AML-193 (cell line): ENCODE measurements at places on chromosomes 16 and 17.

DNA sequence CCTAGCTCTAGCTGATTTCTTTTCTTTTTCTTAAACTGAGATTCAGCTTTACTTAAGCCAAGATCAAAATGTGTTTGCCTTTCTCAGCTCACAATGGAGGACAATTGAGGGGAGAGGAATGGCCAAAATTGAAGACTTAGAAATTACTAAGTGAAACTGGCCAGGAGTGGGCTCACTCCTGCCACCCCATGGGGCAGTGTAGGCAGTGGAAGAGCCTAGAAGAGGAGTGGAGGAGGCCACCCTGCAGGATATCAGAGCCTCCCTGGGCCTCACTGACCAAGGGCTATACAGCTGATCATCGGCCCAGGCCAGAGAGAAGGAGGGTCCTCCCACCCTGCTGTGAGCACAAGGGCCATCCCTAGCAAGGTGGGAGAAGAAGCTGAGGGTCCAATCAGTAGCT lies 119.8 kb downstream of the CCT6B start:
- no peak for DNase-seq

DNA sequence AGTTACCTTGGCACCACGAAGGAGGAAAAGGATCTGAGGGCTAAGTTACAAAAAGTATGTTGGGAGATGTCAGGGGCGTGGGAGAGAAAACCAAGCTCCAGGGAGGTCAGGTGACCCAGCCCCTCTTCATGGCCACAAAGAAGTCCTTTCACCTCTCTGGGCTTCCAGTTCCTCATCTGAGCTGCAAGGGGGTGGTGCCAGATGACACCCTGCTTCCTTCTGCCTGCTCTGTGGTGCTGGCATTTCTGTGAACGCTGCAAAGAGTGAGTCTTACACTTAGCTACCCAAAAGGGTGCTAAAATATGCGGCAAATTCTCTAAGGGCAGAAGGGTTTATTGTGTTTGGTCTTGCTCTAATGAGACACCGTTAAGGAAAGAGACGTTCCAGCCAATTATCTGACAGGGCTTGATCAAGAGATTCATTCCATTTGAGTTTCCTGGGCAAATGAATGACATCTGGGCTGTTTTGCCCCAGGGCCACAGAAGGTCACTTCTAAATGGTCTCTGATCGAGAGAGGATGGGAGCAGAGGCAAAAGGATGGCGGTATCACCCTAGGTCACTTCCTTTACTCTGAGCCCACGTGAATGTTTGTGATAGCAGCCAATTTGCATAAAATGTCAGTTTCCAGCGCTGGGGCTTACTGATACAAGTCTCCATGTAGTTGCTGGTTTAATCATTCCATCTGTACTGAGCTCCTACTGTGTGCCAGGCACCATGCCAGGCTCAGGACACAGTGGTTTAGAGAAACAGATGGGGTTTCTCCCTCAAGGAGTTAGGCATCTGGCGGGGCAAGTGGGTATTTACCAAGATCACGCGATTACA lies 210.2 kb downstream of the KATNIP start:
- peak; percentile 42 for DNase-seq

DNA sequence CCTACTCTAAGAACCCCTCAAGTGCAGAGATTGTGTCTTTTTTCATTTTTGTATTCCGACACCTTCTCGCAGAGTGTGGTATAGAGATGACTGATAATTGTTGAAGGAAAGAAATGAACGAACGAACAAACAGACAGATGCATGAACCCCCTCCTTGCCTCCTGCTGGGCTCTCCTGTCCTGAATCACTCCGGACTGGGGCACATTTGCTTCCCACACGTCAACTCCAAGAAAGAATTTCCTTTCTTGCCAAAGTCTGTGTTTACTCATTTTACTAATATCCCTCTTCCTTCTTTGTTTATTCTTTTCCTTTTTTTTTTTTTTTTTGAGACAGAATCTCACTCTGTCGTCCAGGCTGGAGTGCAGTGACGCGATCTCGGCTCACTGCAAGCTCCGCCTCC lies 37.5 kb upstream of the BHLHA9 start:
- DNase-seq = no peak

DNA sequence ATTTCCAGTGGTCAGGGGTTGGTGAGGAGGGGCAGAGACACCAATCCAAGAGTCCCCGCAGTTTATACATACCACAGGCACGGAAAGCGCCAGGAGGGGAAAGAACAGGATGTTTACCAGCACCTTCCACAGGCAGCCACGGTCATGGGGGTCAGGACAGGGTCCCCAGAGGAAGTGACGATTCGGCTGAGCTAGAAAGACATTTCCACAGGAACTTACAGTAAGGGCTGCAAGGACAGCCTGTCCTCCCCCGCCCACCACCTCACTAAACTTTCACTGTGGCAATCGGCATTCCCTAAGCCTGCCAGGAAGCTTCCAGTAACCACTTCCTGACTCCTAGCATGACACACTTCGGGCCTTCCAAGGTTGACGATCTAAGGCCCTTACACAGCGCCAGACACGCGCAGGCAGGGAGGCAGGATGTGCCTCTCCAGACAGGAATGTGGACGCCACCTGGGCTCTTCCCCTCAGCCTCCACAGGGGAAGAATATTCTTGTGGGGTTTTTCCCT lies 1.2 kb upstream of the MT2A start:
- no peak for DNase-seq

DNA sequence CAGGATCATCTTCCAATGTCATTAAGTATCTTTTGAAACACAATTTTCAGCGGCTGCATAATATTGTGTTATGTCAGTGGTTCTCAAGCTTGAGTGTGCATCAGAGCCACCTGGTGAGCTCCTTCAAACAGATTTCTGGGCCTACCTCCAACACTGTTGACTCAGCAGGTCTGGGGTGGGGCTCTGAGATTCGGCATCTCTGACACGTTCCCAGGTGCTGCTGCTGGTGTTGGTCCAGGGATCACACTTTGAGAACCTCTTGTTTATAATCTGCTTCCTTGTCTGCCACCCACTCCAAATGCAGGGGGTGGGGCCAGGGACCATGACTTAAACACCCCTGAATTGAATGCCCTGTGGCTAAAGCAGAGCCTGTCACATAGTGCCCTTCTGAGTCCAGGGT lies 73.8 kb upstream of the HNF1B start:
- DNase-seq = no peak

- DNase-seq = no peak
Observed at GRCh38 chr17:72421128-72422092, 300.6 kb downstream of the SOX9 start.

DNA sequence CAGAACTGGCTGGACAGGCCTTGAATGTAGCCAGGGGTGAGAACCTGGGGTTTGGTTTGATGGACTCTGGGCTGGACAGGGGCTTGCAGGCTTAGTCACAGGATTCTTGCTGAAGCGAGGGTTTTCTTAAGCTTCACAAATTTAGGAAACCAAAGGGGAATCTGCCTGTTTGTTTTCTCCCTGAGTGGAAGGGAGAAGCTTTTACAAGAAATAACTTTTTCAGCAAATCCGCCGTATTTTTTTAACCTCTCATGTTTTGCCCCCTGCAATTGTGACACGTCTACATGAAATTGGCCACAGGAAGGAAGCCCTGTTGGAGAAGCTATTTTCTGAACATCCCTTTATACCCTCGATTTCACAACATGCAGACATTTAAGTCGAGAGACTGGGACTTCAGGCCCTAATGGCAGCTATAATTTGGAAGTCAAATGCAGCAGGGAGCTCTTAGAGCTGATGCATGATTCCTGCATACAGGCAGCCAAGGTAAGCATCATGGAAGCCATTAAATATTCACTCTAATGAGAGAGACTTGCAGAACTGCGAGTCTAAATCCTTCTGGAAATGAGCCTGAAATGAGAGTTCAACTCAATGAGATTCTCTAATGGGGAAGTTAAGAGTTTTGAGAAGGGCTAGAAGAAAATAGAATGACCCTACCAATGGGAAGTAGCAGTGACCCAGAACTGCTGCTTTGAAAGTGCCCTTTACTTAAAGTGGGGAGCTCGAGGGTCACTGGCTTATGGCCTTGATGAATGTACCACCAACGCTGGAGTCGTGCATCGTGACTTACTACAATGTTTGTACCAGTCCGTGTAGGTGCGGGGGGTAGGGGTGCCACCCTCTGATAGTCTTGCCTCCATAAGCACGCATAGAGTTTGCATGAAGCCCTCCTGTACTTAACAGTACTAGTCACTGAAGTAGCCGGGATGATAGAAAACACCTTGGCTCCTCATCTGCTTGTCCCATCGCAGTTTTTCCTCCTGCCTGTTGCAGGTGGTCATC lies 45.1 kb upstream of the IRF8 start:
- peak; percentile 72 for DNase-seq

DNA sequence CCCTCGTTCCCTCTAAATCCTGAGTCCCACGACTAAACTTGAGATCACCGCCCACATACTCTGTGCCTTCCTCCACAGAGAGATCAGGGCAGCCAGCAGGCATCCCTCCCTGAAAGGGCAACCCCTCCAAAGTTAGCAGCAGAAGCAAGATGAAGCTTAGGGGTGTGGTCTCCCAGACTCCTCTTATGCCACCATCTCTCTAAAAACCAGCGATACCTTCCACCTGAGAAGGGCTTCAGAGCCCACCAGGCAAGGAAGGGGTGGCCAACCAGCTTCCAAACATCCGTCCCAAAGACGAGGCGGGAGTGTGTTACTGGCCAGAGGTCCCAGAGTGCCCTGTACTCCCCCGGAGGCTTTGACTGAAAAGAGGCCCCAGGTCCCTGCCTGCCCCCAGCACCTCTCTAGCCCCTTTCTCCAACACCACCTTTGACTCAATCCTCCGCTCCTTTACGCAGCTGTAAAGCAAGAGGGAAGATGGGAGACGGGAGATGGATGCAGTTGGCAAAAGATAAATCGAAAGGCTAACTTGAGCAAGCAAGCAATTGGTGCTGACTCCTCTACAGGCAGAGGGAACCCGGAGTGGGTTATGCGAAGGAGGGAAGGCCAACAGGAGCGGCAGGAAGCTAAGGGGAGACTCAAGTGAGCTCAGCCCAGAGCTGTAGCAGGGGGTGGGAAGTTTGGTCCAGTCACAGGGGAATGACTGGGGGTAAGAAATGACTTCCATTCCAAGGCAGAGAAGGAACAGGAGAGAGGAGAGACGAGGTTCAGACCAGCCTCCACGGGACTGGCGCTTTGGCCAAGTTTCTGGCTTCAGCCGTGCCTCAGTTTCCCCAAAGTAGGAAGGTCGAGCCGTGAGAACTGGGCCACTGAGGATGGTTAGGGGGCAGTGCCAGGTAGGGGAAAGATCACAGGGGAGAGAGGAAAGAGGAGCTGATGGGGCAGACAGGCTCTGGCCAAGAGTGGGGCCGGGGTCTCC lies 1.0 kb downstream of the ST3GAL2 start:
- no peak for DNase-seq

DNA sequence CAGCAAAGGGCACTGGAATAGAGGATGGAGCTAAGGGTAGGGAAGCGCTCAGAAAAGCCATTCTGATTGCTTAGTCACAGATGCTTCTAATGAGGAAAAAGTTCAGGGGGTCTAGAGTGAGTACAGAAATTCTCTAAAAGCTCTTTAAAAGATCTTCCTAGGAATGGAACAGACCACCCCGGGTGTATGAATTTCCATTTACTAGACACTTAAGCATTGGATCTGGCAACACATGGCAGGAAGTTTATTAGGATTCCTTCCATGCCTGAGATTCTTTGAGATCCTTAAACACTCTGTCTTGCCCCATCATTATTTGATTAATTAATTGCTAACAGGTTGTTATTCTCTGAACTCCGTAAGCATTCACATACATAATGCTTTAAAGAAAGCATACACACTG lies 8.5 kb downstream of the KRTAP9-7 start:
- DNase-seq = no peak

DNA sequence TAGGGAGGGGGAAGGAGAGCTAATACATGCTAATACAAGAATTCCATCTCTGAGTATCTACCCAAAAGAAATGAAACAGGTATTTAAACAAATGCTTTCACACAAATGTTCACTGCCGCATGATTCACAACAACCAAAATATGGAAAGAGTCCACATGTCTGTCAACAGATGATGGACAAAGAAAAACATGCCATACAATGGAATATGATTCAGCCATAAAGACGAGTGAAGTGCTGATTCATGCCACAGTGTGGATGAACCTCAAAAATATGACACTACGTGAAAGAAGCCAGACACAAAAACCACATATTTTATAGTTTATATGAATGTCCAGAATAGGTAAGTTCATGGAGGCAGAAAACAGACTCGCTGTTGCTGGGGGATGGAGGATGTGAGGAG lies 321.4 kb downstream of the FOXL1 start:
- no peak for DNase-seq

- no peak for DNase-seq
Observed at GRCh38 chr16:72946474-72947194, 101.3 kb downstream of the ZFHX3 start.

DNA sequence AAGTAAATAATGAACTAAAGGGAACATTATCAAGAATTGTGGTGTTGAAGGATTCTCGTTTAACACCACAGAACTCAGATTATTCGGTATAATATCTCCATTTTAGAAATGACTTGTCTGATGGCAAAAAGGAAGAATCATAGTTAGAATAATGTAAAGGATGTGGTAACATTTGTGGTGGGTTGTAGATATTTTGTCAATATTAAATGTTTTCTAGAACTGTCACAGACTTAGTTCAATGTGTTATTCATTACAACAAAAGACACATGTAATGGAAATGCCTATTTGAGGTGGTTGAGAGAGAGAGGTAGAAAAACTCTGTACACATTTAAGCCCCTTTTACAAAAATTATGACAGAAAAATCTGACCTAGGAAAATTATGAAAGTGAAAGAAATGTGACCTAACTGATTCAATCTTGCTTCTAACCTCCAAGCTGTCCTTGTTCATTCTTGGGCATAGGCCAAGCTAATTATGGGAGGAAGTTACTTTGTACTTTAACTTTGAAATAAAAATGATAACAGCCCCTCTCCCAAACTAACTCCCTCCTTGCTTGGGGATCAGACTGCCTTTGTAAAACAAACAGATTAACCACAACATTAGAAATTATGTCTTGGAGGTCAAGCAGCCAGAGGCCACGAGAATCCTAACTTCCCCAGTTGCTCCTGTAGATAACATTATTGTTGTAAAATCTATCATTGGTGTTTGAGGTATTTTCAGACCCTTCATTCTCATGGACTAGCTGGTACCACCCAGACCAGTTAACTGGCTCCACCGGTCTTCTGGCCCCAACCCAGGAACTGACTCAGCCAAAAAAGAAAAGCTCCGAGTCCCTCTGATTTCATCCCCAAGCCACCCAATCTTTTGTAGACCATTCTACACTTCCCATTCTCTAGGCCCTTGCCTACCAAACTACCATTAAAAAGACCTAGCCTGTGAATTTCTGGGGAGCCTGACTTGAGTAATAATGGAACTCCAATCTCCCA lies 1287.8 kb upstream of the CDH8 start:
- DNase-seq = no peak

GRCh38 chr17:12388226-12388625 lies 277.5 kb upstream of the MYOCD start:
- DNase-seq = no peak

DNA sequence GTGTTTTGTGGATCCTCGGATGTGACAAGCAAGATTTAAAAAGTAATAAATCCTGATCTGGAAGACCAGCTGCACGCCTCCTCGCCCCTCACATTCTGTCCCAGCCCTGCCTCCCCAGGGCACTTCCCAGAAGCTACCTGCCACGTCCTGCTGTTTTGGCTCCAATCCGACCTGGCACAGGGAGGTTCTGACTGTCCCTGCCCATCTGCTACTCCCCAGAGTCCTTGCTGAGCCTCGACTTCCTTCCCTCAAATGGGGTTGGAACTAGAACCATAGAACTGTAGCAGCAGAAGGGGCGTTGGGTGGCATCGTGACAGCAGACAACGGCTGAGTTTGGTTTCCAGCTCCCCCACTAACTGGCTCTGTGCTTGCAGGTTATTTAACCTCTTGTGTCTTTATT lies 71.7 kb downstream of the RPH3AL start:
- no peak for DNase-seq
